Esophagus muscularis mucosa (tissue), 4 donors: ENCODE measurements at places on chromosomes 1 and 21. TPM values are rescaled to one million over a fixed set of nuclear protein-coding genes. Genes with fewer than 3 reads are reported as not detected.

Gene INKA2
- 4.0 TPM for total RNA-seq

DNA sequence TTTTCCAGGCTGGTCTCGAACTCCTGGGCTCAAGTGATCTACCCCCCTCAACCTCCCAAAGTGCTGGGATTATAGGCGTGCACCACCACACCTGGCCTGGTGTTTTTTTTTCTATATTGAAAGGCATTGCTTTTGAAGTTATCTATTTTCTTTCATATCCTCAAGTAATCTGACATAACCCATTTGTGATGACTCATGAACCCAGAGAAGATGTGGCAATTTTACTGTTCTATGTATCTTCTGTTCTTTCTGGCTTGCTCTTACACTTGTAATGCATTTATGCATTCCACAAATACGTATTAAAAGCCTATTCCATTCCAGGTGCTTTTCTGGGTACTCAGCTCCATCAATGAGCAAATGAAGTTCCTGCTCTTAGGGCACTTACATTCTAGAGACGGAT is 29.9 kb upstream of the ERRFI1 start:
- DNase-seq, result no peak

- no peak for DNase-seq
Observed at GRCh38 chr1:210882414-210883221, 251.3 kb downstream of the KCNH1 start.

DNA sequence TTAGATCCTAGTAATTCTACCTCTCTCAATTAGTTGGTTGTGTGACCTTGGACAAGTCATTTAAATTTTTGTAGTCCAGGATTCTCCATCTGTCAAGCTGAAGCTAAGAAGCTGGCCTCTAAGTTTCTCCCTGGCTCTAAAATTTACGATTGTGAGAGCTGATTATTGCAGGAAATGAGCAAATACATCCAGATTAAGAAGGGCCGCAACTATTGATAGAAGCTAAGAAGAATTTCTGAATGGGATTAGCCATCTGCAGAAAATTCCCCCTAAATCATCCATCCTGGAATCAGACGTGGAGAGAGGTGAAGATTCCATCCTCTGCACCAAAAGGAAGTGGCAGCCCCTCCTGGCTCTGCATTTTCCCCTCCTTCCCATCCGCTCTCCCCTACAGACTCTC is 55.0 kb downstream of the HIVEP3 start:
- DNase-seq, result no peak
